NCI-H2081 (cell line): ENCODE measurements at places on chromosomes 6 and 20.
A peak's percentile ranks its signal among the peaks of the same experiment; 100 is the strongest.

GRCh38 chr6:146968041-146968760 is 236.0 kb upstream of the STXBP5 start:
- DNase-seq: no peak

DNA sequence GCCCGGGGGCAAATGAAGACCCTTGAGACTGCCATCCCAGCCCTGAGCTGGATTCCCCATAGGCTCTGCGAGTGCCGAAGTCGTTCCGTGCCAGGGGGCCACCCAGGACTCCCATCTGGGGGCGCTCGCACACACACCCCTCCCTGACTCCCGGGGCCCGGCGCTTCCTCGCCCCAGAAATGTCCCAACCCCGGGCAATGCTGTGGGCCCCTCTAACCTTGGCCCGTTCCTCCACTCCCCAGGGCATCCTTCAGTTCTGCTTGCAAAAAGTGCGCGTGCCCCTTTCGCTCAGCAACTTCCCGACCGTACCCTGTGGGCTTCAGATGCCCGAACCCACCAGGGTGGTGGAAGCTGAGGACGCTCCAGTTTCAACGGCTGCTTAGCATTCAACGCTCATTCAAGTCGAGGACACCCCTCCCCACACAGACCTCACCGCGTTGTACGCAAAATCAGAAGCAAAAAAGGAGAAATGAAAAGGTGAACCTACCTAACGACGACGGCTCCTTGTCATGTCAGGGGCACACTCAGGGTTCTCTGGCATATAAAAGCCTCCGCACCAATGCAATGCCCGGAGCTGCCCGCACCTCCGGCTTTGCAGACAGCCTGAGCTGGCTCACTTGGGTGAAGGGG is 25.3 kb downstream of the RIPOR2 start:
- DNase-seq: no peak

DNA sequence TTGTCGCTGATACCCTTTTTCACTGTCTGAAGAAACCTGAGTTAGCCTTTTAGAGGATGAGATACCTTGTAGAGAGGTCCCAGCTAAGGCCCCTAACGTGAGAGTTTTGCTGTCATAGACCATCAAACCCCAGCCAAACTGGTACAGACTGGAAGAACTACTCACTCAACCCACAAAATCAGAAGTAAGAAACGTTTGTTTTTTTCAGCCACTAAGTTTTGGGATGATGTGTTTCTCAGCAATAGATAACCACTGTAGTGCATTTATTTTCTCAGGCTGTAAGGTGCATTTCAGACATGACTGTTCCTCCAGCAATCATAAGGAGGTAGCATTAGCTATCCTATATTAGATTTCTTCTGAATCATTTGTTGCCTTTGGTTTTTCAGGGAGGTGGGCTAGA is 407.3 kb upstream of the FLRT3 start:
- no peak for DNase-seq

- no peak for DNase-seq
Observed at GRCh38 chr6:129525055-129525454, 184.9 kb downstream of the ARHGAP18 start.

GRCh38 chr6:170290296-170291128 is at the start of gene DLL1:
Gene DLL1 (minus strand): TSS chr6:170291078. CDS start chr6:170290139, 939 bp downstream.
- peak; percentile 56 for DNase-seq

DNA sequence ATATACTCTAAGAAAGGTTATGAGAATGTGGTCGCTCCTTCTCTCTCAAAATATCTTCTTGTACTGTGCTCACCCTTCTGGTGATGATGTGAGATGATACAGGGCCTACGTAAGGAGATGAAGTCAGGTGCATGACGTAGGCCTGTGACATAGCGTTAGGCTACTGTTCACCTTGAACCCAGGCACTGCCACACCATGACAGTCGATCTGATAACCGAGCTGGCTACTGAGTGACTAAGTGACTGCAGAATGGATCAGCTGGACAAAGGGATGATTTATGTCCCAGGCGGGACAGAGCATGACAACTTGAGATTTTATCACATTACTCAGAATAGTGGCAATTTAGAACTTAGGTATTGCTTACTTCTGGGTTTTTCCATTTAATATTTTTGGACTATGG is 11.2 kb downstream of the SLC24A3 start:
- no peak for DNase-seq

DNA sequence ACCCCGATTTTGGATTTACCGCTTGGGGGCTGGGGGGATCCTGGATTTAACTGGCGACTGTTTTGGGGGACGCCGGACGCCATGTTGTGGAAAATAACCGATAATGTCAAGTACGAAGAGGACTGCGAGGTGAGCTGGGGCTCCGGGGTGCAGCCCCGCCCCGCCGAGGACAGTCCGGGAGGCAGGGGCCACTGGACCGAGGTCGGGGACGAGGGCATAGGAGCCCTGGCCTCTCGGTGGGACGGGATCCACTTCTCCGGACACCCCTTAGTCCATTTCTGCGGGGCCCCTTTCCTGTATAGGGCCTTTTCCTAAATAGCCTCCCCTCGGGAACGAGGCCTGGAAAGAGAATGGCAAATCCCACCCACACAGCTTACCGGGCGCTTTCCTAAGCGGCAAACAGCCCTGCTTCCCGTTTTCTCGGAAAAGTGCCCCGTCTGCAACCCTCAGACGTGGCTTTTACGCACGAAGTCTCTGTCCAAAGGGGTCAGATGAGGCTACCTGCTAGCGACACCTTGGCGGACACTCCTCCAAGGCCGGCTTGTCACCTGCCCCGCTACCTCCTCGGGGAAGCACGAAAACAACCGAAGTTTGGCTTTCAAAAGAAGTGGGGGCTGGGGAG is 469 bp downstream of the TFAP2C start:
- DNase-seq: no peak

GRCh38 chr6:32116674-32117073 is 7.5 kb upstream of the TNXB start:
- no peak for DNase-seq

DNA sequence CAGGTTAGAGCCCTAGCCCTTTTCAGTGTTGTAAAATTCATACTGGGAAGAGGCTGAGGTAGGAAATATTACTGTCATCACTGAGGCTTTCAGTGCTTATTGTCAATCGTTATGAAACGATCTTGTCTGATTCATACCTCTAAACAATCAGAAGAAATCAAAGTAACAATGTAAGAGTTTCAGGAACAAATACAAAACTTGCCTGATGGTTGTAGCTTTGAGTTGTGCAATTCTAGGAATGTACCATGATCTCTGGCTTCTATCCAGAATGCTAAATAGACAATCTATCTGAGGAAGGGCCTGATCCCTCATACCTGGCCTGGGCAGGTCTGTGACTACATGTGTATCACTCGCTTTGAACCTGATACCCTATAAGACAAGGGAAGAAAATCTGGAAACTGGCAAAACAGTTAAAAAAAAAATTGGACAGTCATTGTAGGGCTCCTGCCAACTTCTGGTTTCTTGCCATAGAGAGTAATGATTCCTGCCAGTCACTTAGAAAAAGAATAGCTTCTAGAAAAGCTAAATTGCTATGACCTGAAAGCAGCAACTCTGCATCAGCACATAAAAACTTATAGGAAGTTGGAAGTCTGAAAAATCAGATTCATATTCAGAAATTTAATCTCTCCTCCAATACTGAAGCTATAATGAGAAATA is 234.7 kb downstream of the BTBD9 start:
- no peak for DNase-seq

GRCh38 chr20:18466574-18466893 is 296 bp downstream of the DZANK1 start:
- peak; percentile 55 for DNase-seq

DNA sequence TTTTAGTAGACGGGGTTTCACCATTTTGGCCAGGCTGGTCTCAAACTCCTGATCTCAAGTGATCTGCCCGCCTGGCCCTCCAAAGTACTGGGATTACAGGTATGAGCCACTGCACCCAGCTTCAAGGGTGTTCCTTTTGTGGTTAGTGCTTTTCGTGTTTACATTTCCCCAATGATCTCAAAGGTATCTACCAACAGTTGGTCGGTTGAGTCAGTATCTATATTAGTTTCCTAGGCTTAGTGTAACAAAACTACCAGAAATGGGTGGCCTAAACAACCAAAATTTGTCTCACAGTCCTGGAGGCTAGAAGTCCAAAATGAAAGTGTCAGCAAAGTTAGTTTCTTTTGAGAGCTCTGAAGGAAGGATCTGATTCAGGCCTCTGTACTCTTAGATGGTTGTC is 30.1 kb downstream of the CASP8AP2 start:
- DNase-seq: no peak

GRCh38 chr6:89035252-89036101 is 45.1 kb upstream of the PNRC1 start:
- DNase-seq: no peak

DNA sequence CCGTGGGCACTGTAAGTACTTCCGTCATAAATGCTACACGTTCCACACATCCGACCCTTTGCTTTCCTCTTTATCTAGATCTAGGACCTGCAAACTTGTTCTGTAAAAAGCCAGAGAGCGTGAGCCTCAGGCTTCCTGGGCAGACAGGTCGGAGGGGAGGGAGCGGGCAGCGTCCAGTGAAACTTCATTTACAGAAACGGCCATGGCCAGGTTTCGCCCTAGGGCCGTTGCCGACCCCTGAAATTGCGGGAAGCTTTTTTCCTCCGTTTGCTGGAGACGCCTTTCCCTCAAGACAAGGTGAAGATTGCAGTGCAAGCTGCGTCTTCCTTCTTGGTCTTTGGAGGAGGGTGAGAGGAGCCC is 155.4 kb downstream of the DLL1 start:
- DNase-seq: no peak
